ENCODE measurements at places on chromosomes 1 and 21. TPM values are rescaled to one million over a fixed set of nuclear protein-coding genes. Genes with fewer than 3 reads are reported as not detected.
A peak's percentile ranks its signal among the peaks of the same experiment; 100 is the strongest.

DNA sequence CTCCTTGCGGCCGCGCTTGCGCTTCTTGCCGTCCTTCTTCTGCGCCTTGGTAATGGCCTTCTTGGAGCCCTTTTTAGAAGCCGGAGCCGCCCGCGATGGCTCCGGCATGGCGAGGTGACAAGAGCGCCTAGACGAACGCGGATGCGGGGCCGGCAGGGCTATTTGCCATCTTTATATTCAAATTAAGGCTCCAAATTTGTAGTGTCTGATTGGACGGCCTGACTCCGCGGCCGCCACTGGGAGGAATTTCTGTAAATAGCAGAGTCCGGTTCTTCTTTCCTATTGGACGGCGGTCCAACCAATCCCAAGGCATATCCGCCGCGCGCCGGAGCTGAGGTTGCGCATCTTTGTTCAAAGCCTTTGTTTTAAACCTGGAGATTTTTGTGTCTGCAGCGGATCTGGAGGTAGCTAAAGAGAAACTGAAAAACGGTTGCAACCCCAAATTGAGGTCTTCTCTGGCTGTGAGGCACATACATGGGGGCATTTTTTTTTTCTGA, 22.6 kb upstream of the RNF187 start:
- DNase-seq: peak; percentile 81

- DNase-seq: no peak
Observed at GRCh38 chr21:31351438-31351837, 7.4 kb upstream of the TIAM1 start.

DNA sequence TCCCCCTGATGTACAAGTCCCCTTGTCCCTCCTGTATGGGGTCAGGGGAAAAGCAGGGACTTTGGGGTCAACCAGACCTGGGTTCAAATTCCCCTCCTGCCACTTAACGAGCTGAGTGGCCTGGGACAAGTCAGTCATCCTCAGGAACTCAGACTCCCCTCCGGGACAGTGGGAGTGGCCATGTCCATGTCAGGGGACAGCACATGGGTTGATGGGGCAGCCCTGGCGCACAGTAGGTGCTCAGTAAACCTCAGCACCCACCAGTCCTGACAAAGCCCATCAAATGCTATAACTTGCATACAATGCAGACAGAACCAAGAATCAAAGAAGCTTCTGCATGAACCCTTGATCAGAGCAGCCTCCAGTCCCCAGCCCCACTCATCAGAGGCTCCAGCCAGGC, 30.0 kb downstream of the MATN1 start:
- no peak for DNase-seq

- no peak for DNase-seq
Observed at GRCh38 chr21:43305336-43305665, 121.6 kb downstream of the SIK1 start.

- DNase-seq: peak; percentile 57
Observed at GRCh38 chr1:37124501-37124900, 90.2 kb upstream of the GRIK3 start.

Gene ARMH1
- 5.8 TPM for total RNA-seq

Gene SYT11
- 21.4 TPM for total RNA-seq

Gene CD1B
- not detected for total RNA-seq
